ENCODE measurements at places on chromosomes 13 and 19.
A peak's percentile ranks its signal among the peaks of the same experiment; 100 is the strongest.

- DNase-seq: no peak
These were observed 37.5 kb downstream of the SUGP2 start for GRCh38 chr19:18995804-18996241.

- DNase-seq: no peak
These were observed 65.1 kb downstream of the ZNF823 start for GRCh38 chr19:11673608-11674041.

DNA sequence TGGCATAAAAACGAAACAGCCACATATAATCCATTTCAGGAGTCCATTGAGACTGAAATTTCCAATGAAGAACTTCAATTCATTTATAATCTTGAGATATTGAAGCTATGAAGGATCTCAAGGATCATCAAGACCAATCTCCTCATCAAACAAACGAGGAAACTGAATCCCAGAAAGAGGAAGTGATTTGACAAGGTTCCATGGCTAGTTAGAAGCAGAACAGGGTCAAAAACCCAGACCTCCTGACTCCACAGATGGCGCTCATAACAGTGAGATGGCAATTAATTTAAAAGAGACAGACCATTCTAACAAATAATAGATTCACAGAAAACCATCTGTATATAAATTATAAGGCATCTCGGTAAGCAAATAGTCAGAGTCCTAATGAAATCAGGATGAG, 229.7 kb downstream of the KCTD12 start:
- no peak for DNase-seq

DNA sequence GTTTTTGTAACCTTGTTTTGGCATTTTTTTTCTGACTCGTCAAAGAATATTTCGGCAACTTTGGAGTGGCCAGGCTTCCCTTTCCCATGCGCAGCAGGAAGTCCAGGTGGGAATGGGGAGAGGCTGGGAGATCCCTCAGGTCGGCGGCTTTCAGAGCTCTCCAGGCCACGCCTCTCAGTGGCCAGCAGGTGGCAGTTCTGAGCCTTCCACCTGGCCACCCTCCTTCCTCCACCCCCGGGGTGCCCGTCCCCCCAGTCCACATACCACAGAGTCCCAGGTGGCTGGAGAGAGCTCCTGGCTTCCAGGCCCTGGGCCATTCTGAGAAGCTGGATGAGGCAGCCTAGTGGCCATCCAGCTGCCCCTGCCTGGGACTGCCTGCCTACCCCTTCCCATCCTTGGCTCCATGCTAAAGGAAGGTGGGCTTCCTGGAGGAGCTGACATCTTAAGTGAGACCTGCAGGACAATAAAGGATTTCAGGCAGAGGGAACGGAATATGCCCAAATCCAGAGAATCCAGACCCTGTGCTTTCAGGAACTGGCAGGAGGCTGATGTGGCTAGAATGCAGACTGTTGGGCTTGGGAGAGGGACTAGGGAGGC, 46.3 kb downstream of the CCNE1 start:
- DNase-seq: peak; percentile 54

GRCh38 chr19:48344892-48345291, 18.8 kb downstream of the TMEM143 start:
- DNase-seq: no peak

DNA sequence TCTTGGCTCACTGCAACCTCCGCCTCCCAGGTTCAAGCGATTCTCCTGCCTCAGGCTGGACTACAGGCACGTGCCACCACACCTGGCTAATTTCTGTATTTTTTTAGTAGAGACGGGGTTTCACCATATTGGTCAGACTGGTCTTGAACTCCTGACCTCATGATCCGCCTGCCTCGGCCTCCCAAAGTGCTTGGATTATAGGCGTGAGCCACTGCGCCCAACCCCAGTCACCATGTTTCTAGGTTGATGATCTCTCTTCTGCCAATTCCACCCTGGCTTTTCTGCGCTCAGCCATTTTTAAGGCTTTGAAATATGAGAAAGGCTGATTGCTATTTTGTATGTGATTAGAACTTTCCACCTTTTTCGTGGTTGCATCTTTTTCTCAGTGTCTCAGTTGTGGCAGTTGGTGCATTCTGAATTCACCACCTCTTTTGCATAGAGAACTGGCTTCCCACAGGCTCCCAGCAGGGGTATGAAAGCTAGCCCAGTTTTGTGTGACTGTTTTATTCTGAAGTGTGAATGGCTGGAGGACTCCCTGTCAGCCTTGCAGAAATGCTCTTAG, 15.5 kb downstream of the CEACAM1 start:
- no peak for DNase-seq

DNA sequence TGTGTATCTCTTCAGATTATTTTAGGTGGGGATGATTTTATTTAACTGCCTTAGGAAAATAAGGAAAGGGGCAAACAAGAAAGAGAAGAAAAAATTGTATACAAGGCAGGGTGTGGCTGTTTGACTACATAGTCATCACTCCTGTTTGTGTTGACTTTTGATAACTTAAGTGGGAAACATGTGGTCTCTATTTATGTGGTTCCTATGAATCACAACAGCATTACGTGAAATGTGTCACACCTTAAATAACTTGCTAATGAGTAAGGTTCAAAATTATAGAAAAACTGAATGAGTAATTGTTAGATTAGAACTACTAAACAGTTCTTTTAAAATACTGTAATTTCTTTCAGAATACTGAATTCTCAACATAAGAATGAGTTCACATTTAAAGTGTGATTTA, 69.3 kb downstream of the LMO7 start:
- no peak for DNase-seq

- DNase-seq: no peak
These were observed 36.0 kb upstream of the PABPC3 start for GRCh38 chr13:25059958-25060357.

- no peak for DNase-seq
These were observed 364.5 kb downstream of the GPC5 start for GRCh38 chr13:91762957-91763356.

DNA sequence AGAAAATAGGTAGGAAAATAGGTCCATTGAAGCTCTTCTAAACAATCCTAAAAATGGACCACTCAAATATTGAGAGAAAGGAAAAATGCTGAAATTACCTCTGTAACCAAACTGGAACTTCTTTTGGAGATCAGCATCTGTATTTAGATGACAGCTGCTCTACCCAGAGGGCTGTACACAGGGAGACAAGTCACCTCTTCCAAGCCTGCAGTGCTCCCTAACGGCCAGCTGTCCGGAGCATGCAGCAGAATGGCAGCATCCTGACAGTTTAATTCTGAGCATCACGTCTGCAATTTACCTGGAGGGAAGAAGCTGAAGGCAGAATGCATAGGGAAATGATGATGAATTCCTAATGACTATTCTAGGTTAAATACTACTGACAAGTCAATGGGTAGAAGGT, 62.8 kb upstream of the DIAPH3 start:
- DNase-seq: no peak

DNA sequence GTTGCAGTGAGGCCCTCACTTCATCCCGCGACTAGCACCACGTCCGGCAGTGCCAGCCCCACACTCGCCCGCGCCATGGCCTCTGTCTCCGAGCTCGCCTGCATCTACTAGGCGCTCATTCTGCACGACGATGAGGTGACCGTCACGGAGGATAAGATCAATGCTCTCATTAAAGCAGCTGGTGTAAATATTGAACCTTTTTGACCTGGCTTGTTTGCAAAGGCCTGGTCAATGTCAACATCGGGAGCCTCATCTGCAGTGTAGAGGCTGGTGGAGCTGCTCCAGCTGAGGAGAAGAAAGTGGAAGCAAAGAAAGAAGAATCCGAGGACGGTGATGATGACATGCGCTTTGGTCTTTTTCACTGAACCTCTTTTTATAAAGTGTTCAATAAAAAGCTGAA, 48.6 kb downstream of the NLRP12 start:
- no peak for DNase-seq

DNA sequence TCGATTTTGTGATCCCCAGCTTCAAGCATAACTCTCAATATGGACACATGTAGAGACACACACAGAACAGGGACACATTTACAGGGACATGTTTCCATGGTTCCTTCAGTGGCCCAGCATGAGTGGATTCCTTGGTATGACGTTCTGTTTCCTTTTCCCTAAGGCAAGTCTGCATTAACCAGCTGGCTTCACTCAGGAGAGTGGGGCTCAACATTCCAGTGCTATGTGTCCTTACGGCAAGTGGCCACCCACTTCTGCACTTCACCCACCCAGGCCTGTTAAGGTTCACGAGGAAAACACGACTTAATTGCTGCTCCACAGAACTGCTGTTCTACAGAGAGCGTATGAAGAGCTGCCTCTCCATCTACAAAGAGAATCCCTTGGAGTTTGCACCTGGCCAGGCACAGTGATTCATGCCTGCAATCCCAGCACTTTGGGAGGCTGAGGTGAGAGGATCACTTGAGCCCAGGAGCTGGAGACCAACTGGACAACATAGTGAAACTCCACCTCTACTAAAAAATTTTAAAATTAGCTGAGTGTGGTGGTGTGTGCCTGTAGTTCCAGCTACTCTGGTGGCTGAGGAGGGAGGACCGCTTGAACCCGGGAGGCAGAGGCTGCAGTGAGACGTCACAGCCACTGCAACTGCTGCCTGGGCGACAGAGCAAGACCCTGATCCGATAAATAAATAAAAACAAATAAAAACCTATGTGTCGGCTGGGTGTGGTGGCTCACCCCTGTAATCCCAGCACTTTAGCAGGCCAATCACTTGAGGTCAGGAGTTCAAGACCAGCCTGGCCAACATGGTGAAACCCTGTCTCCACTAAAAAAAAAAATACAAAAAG, 32.5 kb downstream of the BRD4 start:
- DNase-seq: no peak

- DNase-seq: peak; percentile 81
These were observed 68.2 kb downstream of the ITGBL1 start for GRCh38 chr13:101520672-101521071.

- DNase-seq: no peak
These were observed 36.8 kb upstream of the ATP11A start for GRCh38 chr13:112653071-112653470.

Data from T-helper 2 cell (primary cell).